Renal pelvis (tissue), 12 donors: ENCODE measurements at places on chromosomes 6 and 20. TPM values are rescaled to one million over a fixed set of nuclear protein-coding genes. Genes with fewer than 3 reads are reported as not detected.

VARS1 gene
- polyA plus RNA-seq = 71.2 TPM

- no peak for DNase-seq
These were observed 33.9 kb downstream of the KCNK17 start for GRCh38 chr6:39280247-39280731.

DNA sequence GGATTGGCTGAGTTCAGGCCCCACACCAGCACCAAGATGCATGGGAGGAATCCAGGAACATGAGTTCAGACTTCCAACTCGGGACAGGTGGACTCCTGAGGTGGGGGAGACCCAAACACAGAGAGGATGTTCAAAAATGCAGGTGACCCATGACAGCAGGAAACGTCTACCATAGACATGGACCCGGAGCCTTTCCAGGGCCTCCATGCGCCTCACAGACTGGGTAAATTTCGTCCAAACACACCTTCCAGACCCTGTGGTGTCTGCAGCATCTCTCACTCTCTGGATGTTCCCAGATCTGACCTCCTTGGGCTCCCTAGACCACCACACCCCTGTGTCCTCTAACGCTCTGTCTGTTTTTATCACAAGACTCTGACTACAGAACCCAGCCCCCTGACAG, 87.7 kb downstream of the PXDC1 start:
- DNase-seq = no peak

LAMA2 gene
- polyA plus RNA-seq = 31.5 TPM

GRCh38 chr20:17938871-17939619, 29.5 kb downstream of the SNX5 start:
- peak; percentile 70 for DNase-seq
